ENCODE measurements at places on chromosomes 2 and 18. TPM values are rescaled to one million over a fixed set of nuclear protein-coding genes. Genes with fewer than 3 reads are reported as not detected.

GRCh38 chr2:169609264-169609663 lies 25.1 kb downstream of the PPIG start:
- no peaks in the 10 kb centered on the region for H3K27me3 ChIP-seq
- H3K27ac ChIP-seq, result no peak overlapping the region

- H3K27me3 ChIP-seq, result no peaks in the 10 kb centered on the region
- no peaks in the 10 kb centered on the region for H3K36me3 ChIP-seq
- no peak overlapping the region for H3K4me3 ChIP-seq
- H3K27ac ChIP-seq, result no peak overlapping the region
- no peaks in the 10 kb centered on the region for H3K4me1 ChIP-seq
These were observed 534.8 kb upstream of the CDH7 start for GRCh38 chr18:65215865-65216466.

DNA sequence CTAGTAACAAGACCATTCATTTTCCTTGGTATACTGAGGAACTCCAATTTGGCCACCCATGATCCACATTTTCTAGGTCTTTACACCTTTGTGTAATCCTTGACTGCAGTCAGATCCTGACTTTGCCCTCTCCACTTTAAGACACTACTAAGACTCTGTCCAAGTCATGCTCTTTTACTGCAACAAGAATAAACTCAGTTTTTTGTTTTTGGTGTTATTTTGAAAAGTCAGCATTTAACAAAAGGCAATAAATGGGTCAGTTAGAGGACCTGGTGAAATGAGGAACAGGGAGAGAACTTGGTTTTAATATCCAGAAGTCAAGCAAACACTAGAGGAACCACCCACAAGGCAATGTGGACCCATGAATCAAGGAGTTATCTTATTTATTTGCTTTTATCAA lies 252.2 kb upstream of the RBBP8 start:
- no peaks in the 10 kb centered on the region for H3K27me3 ChIP-seq
- H3K4me3 ChIP-seq, result no peak overlapping the region
- H3K36me3 ChIP-seq, result no peaks in the 10 kb centered on the region
- no peak for DNase-seq
- no peaks in the 10 kb centered on the region for H3K4me1 ChIP-seq

DNA sequence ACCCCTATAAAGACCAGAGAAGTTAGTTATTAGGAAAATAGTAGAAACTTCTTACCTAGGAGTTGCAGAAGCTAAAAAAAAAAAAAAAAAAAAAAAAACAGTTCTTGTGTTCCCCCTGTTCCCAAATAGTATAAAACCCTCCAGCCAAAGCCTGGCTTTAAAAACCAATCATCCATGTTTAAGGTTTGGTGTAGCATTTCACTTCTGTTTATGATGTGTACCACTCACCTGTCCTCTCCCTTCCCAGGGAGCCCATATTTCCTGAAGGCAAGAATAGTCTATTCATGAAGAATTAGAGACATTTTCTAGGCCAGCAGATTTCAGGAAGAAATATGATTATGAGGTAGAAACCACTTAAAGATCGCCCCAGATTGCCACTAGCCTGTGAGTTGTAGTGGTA lies 273.6 kb downstream of the SETBP1 start:
- H3K27ac ChIP-seq, result no peak overlapping the region
- no peaks in the 10 kb centered on the region for H3K4me1 ChIP-seq
- peaks cover 27% of the 10 kb centered on the region for H3K36me3 ChIP-seq
- no peak for DNase-seq
- H3K27me3 ChIP-seq, result no peaks in the 10 kb centered on the region

DNA sequence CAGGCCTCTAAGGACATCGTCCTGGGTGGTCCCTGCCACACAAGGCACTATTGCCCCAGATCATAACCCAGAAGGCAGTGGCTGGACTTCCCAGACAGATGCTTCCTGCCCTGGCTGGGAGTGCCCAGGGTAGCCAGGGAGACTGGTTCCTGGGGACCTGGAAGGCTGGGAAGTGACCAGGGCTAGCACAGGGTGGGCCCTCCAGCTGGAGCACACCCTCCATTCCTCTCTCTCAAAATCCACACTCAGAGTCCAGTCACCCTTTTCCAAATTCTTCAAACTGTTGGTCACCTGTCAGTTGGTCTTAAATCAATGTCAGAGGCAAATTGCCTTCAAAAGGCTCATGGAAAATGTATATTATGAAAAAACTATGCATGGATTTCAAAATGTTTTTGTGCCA lies 11.6 kb upstream of the TUBB6 start:
- no peak overlapping the region for H3K27ac ChIP-seq
- H3K4me1 ChIP-seq, result no peaks in the 10 kb centered on the region
- H3K27me3 ChIP-seq, result no peaks in the 10 kb centered on the region

DNA sequence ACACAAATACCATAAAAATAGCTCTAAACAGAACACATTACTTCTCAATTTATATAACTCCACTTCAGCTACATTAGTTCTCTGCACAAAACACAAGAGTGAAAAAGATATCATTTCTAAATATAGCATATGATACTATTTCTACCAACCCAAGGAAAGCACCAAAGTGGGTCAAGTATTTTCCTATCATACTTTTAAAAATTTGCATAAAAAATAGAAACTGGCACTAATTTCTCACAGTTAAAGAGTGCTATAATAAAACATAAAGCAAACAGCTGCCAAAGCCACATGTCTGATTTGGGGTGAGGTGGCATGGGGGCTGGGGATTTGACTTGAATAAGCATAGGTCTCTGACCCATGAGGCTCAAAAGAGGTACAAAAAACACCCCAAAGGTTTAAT lies 61.5 kb downstream of the BARD1 start:
- no peak for DNase-seq
- H3K36me3 ChIP-seq, result peaks cover 62% of the 10 kb centered on the region
- no peak overlapping the region for H3K27ac ChIP-seq

DNA sequence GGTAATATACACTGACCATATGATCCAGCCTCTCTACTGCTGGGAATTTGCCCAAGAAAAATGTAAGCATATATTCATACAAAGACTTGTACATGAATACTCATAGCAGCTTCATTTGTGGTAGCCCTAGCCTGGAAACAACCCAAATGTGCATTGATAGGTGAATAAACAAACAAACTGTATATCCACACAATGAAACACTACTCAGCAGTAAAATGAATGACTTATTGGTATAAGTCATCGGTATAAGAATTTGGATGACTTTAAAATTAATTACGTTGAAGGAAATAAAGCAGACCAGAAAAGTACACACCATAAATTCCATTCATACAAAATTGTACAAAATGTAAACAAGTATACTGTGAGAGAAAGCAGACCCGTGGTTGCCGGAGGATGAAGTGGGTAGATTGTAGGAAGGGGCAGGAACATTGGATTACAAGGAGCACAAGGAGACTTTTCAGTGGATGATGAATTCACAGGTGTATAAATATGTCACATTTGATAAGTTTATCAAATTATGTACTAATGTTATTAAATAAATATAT lies 376.7 kb downstream of the TDRD15 start:
- no peaks in the 10 kb centered on the region for H3K27me3 ChIP-seq
- no peaks in the 10 kb centered on the region for H3K4me1 ChIP-seq
- no peak for DNase-seq

Gene SMYD1
- 0.04 TPM for total RNA-seq

Gene STK36
- 38.7 TPM for total RNA-seq

Gene RAB12
- total RNA-seq, result 49.4 TPM

Gene HOXD13
- not detected for total RNA-seq
